ENCODE measurements at places on chromosomes 1 and 21.

- DNase-seq = no peak
Observed at GRCh38 chr21:26686278-26686677, 113.2 kb upstream of the CYYR1 start.

DNA sequence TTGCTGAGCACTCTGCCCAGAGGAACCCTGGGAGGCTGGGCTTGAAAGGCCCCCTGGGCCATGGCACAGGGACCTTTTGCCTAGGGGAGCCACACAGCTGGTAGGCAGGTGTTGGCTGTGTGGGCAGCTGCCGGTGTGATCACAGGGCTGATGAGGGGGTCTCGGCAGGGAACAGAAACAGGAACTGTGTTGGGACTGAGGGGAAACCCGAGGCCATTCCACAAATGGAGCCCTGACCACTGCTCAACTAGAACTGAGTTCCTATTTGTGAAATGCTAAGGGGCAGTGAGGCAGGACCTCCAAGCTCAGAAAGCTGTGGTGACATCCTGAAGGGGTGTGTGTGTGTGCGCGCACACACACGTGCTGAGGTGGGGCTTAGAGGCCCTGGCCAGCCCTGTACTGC lies 6.4 kb upstream of the THEM5 start:
- no peak for DNase-seq

GRCh38 chr21:28883931-28884330 lies 108.7 kb downstream of the LTN1 start:
- DNase-seq = no peak

DNA sequence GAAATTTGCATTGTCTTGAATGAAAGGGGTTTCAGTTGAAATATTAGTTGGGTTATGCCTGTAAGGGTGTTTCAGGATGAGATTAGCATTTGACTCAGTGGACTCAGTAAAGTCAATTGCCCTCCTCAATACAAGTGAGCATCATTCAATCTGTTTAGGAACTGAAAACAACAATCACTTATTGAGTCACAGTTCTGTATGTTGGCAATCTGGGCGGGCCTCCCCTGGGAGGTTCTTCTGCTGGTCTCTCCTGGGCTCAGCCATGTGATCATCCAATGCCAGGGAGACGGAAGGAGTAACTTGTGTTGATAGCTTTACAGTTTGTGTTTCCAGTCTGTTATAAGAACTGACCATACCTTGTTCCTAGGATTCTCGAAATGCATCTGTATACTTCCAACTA lies 262.9 kb upstream of the RUNX1 start:
- no peak for DNase-seq

DNA sequence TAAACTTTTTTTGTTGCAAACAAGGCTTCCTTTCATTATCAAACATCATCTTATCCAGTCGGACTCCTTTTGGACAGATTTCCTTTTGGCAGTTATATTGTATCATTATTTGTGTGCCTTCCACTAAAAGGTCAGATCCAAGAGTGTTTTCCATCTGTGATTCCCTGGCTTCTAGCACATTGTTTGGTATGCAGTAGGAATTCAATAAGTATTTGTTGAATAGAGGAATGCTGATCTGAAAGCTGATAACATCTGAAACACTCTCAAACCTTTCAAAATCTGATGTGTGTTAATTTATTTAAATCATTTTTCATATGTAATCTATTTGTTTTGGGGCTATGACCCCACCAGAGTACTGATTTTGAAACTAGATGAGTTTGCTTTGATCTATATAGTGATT lies 39.0 kb downstream of the NDC1 start:
- DNase-seq = no peak

- DNase-seq = no peak
Observed at GRCh38 chr1:56563568-56563967, 15.8 kb downstream of the PLPP3 start.

DNA sequence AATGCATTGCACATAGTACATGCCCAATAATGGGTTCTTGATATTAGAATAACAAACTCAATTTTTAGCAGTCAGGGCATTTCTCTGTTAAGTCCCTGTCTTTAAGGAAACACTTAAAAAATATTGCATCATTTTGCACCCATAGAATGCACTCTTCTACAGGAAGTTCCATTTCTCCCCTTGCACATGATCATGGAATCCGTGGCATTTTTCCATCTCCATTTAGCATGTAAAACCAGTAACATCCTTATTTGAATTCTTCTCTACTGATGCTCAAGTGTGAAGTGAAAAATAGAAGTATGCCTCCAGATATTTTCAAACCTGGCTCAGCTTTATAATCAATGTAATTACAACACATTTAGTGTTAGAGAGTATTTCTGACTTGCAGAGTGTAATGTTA lies 192.8 kb downstream of the RWDD3 start:
- DNase-seq = no peak

- peak; percentile 34 for DNase-seq
Observed at GRCh38 chr1:44610527-44611148, 63.6 kb downstream of the TMEM53 start.

DNA sequence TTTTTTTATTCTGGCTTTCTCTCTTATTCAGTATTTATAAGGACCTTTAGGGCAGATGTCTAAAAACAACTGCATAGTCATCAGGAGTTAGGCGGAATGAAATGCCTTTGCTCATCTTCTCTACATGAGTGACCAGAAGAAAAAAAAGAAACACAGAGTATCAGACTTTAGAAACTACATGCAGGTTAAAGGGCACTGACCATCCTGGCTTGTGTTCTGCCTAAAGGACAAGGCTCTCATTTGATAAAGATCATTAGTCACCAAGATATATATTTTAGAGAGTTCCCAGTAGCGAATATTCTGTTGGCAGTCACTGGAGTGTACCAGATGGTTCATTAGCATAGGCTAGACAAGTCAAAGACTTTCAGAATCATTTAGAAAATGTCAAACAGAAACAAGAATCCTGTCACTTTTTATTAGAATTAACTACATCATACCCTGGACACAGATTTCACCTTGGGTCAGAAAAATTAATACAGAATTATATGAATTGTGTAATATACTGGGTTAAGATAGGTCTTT lies 145.6 kb downstream of the NR5A2 start:
- DNase-seq = no peak

- peak; percentile 56 for DNase-seq
Observed at GRCh38 chr1:93878501-93878888, 511 bp downstream of the DNTTIP2 start.

DNA sequence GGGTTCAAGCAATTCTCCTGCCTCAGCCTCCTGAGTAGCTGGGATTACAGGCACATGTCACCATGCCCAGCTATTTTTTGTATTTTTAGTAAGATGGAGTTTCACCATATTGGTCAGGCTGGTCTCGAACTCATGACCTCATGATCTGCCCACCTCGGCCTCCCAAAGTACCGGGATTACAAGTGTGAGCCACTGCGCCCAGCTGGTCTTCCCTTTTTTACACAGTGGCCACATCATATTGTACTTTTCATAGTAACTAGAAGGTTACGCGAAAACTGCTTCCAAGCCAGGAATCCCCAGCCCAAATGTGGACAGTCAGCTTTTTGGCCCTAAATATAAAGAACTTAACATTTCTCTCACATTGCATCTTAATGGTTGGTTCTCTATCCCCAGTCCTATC lies 4.2 kb downstream of the VASH2 start:
- DNase-seq = no peak

DNA sequence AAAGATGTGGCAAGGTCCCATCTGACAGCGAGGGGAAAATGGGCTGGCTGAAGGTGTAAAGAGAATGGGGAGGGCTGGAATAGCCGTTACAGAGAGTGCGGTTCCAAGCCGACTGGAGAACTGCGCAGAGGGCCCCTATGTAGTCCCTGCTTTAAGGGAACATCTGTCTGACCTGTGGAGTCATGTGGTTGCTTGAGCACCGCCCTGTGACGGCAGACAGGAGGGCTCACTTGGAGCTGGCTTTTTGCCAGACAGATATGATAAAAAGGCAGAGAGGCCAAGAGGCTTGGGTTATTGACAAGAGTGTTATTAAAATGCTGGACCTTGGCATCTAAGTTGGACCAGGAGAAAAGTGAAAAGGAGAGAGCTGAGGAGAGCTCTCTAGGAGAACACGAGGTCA lies 5.9 kb upstream of the PTPRF start:
- DNase-seq = no peak

GRCh38 chr21:37365517-37366481 lies 774 bp upstream of the DYRK1A start:
- DNase-seq = peak; percentile 91

GRCh38 chr1:169528215-169529067 lies 42.7 kb upstream of the SLC19A2 start:
- DNase-seq = no peak

DNA sequence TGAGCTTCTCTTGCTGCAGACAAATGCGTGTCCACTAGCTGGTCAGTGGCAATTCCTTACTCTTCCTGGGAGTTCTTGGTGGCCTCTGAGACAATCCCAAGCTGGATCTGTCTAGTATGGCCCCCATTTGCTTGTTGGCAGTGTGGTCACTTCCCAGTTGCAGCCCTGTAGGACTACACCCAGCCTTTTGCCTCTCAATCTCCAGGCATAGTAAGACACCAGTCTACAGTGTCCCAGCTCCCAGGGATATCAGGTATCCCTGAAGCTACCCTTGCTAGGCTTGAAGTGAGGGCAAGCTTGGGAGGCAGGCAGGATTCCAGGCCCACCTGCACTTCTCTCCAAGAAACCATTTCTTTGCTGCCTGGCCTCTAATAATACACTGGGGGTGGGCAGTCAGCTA lies 316.6 kb downstream of the RYR2 start:
- no peak for DNase-seq

- DNase-seq = no peak
Observed at GRCh38 chr1:201766131-201766866, 62.7 kb upstream of the IPO9 start.

DNA sequence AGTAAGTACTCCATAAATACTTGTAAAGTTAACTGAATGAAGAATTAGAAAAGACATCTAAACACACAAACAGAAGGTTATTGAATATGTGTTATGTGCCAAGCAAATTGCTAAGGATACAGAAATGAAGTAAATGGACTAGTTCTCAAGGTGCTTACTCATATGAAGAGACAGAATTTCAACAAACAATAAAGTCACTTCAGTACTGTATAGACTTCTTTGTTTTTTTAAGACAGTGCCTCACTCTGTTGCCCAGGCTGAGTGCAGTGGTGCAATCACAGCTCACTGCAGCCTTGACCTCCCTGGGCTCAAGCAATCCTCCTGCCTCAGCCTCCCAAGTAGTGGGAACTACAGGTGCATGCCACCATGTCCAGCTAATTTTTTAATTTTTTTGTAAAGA lies 57.3 kb downstream of the SERBP1 start:
- DNase-seq = no peak

DNA sequence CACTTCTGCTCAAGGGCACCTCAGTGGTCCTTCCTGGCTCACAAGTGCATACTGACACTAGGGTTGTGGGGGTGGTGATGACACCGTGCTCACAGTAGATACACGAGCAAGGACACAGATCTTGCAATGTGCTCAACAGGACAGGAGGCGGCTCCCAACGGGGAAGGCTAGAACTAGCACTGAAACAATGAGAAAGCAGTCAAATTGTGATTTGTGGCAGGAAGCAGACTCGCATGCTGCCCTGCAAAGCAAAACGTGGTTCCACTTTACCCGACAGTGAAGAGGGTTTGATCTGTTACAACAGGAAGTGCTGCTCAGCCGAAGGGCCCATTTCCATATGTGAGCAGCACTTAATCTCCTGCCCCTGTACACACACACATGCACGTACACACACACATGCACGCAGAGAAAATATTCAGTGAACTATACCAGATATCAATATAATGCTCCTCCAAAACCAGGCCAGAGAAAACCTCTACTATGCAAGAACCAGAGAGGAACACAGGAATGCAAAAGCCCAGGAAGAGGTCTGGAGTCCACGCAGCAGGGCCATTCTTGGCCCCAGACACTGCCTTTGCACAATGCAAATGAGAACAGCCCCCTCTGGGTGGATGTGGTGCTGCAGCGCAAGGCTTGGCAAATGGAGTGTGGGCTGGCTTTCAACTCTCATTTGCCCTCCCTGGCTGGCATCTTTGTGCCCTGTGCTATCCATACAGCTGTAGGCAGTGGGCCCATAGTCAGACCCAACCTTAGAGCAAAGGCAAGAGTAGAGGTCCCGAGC lies 47.1 kb downstream of the KANK4 start:
- DNase-seq = peak; percentile 38

DNA sequence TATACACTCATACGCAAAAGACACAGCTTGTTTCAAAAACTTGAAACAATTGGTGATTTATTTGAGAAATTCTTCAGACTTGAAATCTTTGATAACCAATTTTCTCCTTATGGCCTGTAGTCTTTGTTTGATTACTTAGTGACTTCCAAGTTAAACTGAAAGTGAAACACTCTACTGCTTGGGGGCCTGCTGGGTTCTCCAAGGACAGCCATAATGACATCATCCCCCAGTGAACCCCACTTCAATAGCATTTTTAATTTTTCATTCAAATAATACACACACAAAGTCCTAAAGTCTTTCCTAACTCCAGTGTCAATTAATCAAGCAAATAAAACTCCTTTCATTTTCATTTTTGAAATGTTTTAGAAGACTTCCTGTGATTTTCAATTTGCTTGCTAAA lies 59.2 kb downstream of the KRTAP19-8 start:
- no peak for DNase-seq

DNA sequence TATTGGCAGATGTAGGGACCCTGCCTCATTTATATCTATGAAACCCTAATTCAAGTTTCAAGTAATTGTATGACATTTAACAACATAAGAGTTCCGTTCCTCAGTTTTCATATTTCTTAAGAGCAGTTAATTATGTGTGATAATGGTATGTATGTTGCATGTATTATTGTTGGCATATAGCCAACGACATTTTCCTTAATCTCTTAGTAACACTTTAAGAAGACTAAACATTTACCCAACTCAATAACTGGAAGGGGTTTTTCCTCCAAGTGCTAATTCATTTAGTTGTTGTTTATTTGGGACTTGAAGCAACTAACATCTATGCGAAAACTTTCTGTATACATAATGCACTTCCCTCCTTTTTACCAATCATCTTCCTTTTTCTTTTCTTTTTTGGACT lies 1.5 kb upstream of the RALGPS2 start:
- no peak for DNase-seq

DNA sequence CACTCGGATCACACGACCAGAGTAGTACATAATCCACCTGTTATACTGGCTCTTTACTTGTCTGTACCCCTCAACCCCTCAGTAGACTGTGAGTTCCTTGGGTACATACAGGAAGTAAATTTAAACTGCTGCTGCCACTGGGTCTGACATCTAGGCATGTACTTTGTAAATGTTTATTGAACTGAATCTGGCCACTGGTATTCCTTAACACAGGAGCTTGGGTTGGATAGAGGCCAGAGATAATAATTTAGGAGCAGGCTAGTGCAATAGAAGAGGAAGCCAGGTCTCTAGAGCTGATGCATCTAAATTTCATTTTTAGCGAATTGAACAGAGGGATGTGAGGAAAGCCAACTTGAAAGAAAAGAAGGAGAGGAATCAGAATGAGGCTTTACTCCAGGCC lies 12.4 kb downstream of the TTC4 start:
- DNase-seq = no peak

DNA sequence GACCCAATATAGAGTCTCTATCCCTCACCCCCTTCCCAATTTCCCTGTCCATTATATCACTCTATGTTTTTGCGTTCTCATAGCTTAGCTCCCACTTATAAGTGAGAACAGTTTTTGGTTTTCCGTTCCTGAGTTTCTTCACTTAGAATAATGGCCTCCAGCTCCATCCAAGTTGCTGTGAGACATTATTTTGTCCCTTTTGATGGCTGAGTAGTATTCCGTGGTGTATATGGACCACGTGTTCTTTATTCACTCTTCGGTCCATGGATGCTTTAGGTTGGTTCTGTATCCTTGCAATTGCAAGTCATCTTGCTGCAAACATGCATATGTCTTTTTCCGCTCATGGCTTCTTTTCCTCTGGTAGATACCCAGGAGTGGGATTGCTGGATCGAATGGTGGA lies 54.3 kb downstream of the AGPAT3 start:
- no peak for DNase-seq

GRCh38 chr1:64209221-64209620 lies 5.8 kb downstream of the UBE2U start:
- DNase-seq = no peak
